Naive thymus-derived CD8-positive, alpha-beta T cell (primary cell): ENCODE measurements at places on chromosomes 7 and 10. TPM values are rescaled to one million over a fixed set of nuclear protein-coding genes. Genes with fewer than 3 reads are reported as not detected.

CCDC7 gene
- total RNA-seq: 90.9 TPM

DNA sequence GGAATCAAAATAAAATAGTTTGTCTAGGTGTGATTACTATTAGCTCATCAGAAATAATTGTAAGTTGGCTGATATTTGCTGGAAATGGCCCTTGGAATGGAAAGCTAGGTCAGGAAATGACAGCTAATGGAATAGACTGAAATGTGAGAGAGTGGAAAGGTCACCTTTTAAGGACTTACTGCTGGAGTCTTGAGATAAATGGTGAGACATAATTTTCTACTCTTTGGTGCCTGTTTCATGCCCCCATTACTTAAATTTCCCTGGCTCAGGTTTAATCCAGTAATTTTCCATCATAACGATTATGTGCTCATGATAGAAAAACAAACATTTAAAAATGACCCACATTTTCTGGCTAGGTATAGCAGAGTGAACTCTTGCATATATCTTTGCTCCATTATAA, 123.6 kb downstream of the ADAM22 start:
- DNase-seq: no peak

GRCh38 chr10:86451604-86451960, 70.0 kb downstream of the WAPL start:
- no peak for DNase-seq

SPRN gene
- not detected for total RNA-seq

GRCh38 chr7:149355390-149356048, 93.5 kb downstream of the ZNF783 start:
- DNase-seq: no peak

GRCh38 chr7:157769526-157770215, 432.9 kb downstream of the DNAJB6 start:
- no peak for DNase-seq

OIT3 gene
- total RNA-seq: not detected

DNA sequence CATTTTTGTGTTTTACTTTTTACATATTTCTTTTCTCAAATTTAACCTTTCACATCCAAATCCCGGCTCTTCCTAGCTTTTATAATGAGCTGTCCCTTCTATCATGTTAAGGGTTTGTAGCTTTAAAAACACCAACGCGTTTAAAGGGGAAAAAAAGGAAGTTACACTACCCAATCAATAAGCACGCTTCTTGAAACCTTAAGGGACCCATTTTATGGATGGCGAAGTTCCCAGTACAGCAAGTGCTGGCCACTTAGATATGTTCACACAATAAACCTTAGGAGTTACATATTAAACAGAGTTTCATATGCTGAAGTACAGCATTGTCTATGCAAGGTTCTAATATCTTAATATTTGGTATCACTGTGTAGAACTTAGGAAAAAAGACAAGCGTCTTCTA, 1.8 kb downstream of the GNG11 start:
- no peak for DNase-seq

CYP3A5 gene
- total RNA-seq: not detected

- DNase-seq: peak; percentile 73
Observed at GRCh38 chr7:8131694-8132605, 130.0 kb downstream of the ICA1 start.

PALD1 gene
- total RNA-seq: not detected

GRCh38 chr7:50982626-50983025, 199.9 kb upstream of the GRB10 start:
- no peak for DNase-seq

DNA sequence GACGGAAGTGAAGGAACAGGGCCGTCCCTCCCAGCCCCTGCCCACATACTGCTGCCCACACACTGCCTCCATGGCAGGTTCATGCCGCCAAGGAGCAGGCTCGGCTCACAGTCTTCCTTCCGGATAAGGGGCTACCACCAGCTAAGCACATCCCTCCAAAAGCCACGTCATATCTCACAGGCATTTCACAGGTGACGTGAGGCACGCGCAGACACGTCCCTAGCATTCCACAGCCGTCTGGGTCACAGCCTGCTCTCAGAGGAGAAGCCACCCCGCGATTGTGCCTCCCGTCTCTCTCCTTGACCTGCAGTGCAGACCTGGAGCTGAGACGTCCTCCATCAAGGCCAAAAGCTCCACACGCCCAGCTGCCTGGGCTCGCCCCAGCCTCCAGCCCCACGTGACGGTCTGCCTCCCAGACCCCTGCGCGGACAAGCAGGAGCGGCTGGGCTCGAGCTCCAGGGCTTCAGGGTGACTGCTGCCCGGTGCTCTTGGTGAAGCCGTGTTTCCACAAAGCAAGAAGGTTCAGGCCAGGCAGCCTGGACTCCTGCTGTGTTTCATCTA, 114.0 kb downstream of the MAD1L1 start:
- DNase-seq: no peak

DNA sequence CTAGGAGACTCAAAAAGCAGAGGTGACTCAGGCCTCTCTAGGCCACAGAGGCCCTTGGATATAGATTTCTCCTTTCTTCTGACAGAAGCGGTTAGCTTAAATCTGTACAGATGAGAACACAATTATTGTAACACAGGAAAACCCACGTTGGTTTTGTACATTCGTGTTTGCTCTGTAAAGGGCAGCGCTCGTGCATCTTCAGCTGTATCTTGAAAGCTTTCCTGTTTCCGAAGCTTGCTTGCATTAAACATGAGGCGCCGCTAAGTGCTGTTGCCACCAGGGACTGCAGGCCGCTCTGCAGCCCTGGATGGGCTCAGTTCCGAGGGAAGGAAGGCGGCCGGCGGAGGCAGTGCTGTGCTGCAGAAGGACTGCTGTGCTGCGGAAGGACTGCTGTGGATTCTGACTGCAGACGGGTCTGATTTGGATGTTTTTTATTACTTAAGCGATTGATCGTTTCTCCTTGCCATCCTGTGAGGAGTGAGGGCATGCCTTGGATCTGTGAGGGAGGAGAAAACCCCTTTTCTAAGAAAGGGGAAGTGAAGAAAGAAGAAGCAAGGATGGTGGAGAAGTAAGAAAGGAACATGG, 53.3 kb downstream of the FHIP2A start:
- DNase-seq: no peak

GRCh38 chr10:132248455-132249225, 59.1 kb downstream of the STK32C start:
- peak; percentile 62 for DNase-seq
